Heart left ventricle (tissue), 16 donors: ENCODE measurements at places on chromosomes 4 and X.

GRCh38 chr4:87531621-87532020, 2.4 kb upstream of the SPARCL1 start:
- DNase-seq: no peak

DNA sequence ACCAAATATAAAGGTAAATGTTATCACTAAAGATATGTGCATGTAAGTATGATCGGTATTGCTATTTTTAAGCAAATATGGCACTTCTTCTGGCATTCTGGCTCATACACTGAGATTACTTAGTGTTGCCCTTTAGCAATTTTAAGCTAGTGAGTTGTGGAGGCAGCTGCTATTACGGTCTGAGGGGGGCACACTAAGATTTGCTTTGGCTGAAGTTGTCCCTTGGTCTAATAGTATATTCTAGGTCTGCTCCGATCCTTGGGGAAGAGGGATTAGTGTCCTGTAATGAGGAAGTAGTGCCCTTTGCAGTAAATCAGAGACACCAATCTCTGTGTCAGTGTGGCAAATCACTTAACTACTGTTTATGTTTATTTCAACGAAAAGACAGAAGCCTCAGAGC, 196.5 kb upstream of the FTHL17 start:
- DNase-seq: no peak

GRCh38 chr4:27187786-27188185, 327.1 kb downstream of the STIM2 start:
- no peak for DNase-seq

DNA sequence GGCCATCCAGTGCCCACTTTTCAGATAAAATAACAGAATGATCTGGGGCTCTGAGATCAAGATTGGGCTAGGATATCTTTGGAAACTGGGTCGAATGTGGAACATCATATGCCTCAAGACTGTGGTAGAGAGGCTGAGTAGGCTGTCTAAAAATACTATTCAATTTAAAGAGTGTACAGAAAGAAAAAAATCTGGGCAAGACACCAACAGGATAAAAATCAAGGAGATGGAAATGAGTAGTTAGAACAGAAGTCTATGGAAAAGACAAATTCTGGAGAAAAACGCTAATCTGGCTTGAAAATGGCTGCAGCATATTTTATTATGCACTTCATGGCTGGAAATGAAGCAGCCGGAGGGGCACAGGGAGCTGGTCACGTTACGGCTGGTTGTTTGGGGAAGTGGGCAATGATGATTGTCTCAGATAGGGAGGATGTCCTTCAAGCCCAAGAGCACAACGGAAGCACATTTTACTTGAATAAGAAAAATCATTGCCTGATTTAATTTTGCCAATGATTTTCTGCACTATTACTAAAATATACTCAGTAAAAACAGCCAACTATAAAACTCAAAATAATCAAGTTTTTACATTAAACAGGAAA, 27.1 kb upstream of the MAPK10 start:
- no peak for DNase-seq

GRCh38 chrX:54043056-54043455, 1.2 kb downstream of the PHF8 start:
- no peak for DNase-seq

DNA sequence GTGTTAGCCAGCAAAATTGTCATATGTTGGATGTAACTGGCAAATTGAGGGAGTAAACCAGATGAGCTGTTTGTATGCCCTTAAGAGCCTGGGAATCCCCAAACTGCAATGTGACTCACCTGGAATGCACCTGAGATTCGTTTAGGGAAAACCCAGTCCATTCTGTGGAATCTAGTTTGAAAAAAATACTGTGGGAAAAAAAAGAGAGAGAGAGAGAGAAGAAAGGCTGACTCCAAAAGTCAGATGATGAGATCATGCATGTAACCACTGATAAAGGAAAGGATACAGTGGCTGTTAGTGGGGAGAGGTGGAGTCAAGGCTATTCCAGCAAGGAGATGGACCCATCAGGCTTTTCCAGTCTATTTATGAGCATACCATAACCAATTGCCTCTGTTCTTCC, 48.5 kb downstream of the SLC9A7 start:
- DNase-seq: no peak

DNA sequence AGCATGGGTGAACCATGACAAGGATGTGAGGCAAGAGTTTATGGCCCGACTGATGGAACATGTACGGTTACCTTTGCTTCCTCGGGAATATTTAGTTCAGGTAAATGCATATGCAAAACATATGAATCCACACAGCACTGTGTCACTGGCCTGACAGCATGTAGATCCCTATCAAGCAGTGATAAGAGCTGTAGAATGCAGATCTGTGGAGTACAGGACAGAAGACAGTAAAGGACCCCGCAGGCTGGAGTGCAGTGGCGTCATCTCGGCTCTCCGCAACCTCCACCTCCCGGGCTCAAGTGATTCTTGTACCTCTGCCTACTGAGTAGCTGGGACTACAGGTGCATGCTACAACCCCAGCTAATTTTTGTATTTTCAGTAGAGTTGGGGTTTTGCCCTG, 29.8 kb upstream of the MSMO1 start:
- DNase-seq: no peak

GRCh38 chr4:63105839-63106238, 1303.4 kb downstream of the TECRL start:
- no peak for DNase-seq

DNA sequence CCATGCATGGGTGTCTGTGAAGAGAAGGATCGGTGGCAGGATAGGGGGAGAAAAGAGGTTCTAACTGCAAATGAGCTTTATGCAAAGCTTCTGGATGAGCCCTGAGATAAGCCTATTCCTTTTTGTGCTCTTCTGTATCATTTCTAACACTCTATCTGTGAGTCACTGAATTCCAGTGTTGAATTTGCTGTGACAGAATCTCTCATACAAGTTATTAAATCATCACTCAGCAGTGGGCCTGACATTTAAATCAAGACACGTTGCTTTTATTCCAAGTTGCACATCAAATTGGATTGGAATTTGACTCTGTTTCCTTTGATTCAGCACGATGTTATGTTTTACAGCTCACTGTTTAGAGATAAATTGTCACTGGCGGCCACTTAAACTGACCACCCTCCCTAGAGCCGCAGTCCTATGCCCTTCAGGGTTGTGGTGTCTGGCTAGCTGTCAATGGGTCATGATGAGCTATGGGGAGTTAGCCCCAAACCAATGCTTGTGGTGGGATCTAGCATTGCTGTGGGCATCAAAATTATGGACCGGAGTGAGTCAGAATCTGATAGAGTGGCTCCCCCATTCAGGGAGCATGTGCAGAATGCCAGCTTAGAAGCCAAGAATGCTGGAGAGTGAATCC, 42.7 kb downstream of the LHFPL1 start:
- DNase-seq: no peak

DNA sequence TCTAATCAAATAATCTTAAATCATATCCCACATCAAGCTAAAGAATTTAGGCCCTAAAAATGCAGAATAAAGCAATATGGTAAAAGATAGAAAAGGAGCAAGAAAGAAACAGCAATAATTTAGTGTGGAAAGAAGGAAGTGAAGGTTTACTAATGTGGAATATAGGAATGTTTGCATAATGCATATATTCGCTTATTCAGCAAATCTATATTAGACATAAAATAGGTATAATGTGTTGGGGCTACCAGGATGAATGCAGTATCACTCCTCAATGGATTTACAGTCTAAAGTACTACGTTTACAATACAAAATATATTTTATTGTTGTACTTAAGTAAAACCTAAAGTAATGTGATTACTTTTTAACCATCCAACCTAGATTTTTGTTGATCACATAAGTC, 4.7 kb downstream of the CENPE start:
- DNase-seq: no peak

DNA sequence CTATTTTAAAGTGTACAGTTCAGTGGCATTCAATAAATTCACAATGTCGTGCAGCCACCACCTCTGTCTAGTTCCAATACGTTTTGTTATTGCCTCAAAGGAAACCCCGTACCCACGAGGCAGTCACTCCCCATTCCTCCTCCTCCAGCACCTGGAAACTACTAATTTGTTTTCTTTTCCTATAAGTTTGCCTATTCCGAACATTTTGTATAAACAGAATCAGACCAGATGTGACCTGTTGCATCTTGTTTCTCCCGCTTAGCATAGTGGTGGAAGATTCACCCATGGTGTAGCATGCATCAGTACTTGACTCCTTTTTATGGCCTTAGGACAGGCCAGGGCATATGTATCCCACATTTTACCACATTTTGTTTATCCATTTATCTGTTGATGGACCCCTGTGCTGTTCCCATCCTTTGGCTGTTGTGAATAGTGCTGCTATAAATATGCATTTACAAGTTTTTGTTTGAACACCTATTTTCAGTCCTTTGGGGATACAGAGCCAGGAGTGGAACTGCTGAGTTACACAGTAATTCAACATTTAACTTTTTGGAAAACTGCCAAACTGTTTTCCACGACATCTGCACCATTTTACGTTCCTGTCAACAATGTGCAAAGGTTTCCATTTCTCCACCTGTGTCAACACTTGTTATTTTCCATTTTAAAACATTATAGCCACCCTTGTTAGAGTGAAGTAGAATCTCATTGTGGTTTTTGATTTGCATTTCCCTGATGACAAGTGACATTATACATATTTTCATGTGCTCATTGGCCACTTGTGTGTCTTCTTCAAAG, 57.8 kb upstream of the STX18 start:
- DNase-seq: no peak

GRCh38 chrX:72052415-72053090, 79.2 kb downstream of the RTL5 start:
- DNase-seq: no peak

DNA sequence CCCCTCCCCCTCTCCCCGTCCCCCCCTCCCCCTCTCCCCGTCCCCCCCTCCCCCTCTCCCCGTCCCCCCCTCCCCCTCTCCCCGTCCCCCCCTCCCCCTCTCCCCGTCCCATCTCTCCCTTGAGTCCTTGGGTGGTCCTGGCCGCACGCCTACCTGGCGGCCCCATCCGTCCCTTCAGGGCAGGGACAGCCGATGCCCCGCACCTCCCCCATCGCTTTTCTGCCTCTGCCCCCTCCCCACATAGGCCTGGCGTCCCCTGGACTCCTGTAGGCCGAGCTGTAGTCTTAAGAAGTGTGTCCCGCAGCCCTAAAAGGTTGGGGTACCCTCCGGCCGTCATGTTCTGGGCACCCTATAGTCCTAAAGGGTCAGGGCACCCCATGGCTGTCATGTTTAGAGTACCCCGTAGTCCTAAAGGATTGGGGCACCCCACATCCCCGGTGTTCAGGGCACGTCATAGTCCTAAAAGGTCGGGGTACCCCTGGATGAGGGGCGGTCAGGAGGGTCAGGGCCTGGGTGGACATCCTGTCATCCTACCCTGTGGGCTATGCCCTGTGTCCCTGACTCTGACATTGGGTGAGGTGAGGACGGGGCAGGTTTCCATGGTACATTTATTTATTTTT, 10.8 kb upstream of the GTPBP6 start:
- no peak for DNase-seq

- no peak for DNase-seq
Observed at GRCh38 chr4:32562010-32562409, 1841.8 kb downstream of the PCDH7 start.

DNA sequence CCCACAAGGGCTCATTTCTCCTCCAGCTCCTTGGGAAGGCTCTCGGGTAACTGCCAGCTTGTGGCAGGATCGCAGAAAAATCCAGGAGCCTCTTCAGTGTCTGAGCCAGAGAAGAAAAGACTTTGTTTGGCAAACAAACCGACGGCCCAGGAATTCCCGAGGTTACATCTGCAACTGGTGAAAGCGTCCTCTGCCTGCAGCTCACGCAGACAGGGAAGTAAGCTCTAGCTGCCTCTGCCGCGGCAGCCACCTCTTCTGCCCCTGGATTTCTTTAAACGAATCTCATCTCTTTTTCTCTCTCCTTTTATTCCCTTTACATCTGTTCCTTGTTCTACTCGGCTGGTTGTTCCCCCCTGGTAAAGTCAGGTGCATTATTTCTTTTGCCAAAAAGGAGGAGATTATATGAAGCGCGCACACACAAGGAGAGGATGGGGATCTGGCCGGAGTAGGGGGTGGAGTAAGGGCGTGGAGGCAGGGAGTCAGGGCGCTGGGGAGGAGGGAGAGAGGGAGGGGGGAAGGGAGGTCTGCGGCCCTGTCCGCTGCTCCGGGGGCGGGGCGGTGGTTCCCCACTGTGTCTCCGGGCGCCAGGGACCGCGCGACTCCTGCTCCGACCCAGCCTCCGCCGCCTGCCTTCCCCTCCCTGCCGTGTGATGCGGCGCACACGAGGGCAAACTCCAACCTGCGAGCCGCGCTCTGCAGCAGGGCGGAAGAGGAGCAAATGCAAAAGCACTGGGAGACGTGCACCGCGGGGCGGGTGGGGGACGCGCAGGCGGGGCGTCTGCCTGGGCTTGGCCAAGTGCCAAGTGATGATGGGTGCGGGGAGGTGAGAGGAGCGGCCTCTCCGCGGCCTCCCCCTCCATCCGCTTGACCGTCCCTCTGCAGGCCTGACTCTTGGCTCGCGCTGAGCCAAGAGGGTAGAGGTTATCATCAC, at the start of gene DCHS2:
Gene DCHS2, minus strand, starts transcription at position 459 of the 931 bp plus-strand sequence. Its CDS starts 444 bp downstream, at position 15.
- peak; percentile 66 for DNase-seq

GRCh38 chr4:8331575-8331955, 62.0 kb downstream of the HTRA3 start:
- DNase-seq: no peak

DNA sequence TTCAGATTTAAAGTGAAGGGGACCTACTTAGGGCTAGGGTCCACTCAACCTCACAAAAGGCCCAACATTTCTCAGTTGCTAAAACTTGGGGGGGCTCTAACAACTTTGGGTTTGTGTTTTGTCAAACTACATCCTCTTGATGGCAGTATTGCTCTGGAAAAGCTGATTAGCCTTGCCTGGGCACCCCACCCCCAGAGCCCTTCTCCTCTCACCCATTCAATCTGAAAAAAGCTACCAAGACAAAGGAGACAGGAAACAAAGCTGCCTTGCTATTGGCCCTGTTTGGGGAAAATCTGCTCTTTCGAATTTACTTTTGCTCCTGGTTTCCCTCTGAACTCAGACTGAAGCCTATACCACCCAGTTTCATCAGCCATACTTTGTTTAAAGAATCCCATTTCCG, 195.2 kb upstream of the STK26 start:
- no peak for DNase-seq

DNA sequence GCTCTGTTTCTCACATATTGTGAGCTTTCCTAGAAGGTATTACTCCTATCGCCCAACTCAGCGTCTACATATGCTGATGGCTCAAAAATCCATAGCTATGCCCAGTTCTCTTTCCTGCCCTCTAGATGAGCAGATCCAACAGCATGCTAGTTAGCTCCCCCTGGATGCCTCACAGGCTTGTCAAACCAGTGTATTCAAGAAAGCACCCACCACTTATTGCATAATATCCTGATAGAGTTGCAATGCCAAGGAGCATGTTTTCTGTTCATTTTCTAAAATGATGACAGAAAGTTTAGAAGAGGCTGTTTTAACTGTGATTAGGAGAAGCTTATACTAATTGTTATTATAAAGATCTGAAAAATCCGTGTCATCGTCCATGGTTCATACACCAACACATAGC, 1.9 kb upstream of the PACRGL start:
- DNase-seq: no peak

GRCh38 chr4:40992472-40993295, 221.7 kb downstream of the APBB2 start:
- no peak for DNase-seq

- DNase-seq: no peak
Observed at GRCh38 chrX:132470831-132471230, 18.0 kb downstream of the MBNL3 start.

- DNase-seq: no peak
Observed at GRCh38 chr4:107854356-107855022, 29.8 kb downstream of the SGMS2 start.
